ENCODE measurements at places on chromosomes 5 and 9. TPM values are rescaled to one million over a fixed set of nuclear protein-coding genes. Genes with fewer than 3 reads are reported as not detected.

- no peak for DNase-seq
Measured at GRCh38 chr5:13624283-13625074, 320.0 kb downstream of the DNAH5 start.

DNA sequence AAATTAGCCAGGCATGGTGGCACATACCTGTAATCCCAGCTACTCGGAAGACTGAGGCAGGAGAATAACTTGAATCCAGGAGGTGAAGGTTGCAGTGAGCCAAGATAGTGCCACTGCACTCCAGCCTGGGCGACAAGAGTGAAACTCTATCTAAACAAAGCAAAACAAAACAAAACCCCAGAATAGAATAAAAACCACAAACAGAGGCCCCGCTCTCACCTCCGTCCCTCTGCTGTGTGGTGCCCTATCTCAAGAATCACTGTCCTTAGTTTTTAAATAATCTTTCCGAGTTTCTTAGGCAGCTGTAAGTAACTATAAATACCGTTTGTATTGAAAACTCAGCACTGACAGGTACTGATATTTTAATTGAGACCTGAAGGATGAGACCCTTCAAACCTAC is 42.7 kb upstream of the IER5L start:
- DNase-seq: no peak

GRCh38 chr9:107280543-107280942 is 2.5 kb upstream of the RAD23B start:
- no peak for DNase-seq

- no peak for DNase-seq
Measured at GRCh38 chr5:156051972-156052371, 275.0 kb upstream of the SGCD start.

DNA sequence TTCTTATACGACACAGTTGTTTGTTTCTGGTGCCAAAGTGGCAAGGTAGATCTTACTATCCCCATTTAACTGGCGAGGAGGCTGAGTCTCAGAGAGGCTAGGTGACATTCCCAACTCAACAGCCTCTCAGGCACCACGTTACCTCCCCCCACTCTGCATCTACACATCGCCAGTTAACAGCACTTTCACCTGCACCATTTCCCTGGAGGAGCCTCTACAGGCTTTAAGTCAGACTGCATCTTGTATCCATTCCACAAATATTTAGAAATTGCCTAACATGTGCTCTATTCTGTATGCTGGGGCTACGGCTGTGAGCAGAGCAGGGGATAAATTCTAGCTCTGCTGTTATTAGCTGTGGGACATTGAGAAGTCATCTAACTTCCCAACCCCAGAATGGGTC is 168.6 kb downstream of the INSYN2B start:
- DNase-seq: no peak

DNA sequence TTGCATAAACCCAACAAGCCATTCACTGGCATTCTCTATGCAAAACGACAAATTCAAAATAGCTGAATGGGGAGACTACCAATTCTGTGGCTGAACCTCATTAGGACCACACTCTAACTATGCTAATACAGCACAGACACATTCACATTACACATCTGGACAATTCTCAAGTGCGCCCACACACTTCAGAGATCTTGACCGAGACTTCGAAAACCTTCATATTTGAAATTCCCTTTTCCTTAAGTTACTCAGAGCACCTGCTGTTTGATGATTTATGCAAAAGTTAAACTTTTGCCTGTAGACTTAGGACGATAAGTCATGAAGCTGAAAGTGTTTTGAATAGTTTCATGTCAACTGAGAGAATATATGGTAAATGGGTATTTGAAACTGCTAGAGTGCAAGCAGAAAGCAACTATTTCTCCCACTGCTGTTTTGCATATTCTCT is 111.9 kb downstream of the FBN2 start:
- no peak for DNase-seq

GRCh38 chr5:60822285-60822556 is 21.8 kb downstream of the ELOVL7 start:
- no peak for DNase-seq

- DNase-seq: no peak
Measured at GRCh38 chr5:54205918-54206317, 104.5 kb downstream of the ARL15 start.

GRCh38 chr5:59756373-59757035 is 137.0 kb downstream of the PDE4D start:
- DNase-seq: no peak

GRCh38 chr5:133121080-133121479 is 69.3 kb downstream of the HSPA4 start:
- DNase-seq: no peak

DNA sequence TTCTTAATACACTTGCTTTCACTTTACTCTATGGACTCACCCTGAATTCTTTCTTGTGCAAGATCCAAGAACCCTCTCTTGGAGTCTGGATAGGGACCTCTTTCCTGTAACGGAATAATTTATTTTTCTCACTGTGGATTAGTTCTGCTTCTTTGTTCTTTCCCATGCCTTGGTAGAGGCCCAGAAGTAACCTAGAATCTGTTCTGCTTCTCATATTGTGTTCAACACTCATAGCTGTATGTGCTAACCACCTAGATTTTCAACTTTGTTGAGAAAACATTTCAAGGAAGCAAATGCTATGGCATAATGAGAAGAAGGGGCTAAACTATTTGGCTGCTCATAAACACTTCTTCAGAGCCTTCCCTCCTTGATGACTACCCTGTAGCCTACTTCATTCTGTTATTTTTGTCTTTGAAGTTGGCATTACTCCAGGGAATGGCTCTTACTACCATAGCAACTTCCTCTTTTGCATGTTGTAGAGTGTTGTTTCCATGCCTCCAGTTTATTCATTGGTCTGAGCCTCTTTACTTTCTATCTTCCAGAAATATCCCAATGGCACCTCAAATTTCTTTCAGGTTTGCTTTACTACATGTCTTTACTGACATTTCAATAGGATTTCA is 74.3 kb downstream of the KIAA0825 start:
- no peak for DNase-seq

The TXNDC8 gene
- total RNA-seq: not detected

The CDH18 gene
- total RNA-seq: not detected

The NOXA1 gene
- 0.74 TPM for total RNA-seq

The CDC20B gene
- total RNA-seq: 0.16 TPM

The WDR38 gene
- not detected for total RNA-seq

The TMEM174 gene
- total RNA-seq: not detected
